ENCODE measurements at places on chromosomes 3 and 15. TPM values are rescaled to one million over a fixed set of nuclear protein-coding genes. Genes with fewer than 3 reads are reported as not detected.

Gene NCKIPSD
- total RNA-seq, result 8.1 TPM

Gene CDHR4
- total RNA-seq, result 0.09 TPM

Gene LRRC3B
- total RNA-seq, result not detected

Gene GOLGA8T
- total RNA-seq, result not detected

Gene TASOR
- 102 TPM for total RNA-seq

Gene NANOGP8
- total RNA-seq, result not detected

Gene ARIH1
- 69.2 TPM for total RNA-seq

Gene CDC25A
- total RNA-seq, result 0.90 TPM

Measured in fibroblast of the aortic adventitia (primary cell).